ENCODE measurements at places on chromosomes 4 and X.

- no peak for DNase-seq
Measured at GRCh38 chr4:7857238-7857701, 82.4 kb downstream of the AFAP1 start.

DNA sequence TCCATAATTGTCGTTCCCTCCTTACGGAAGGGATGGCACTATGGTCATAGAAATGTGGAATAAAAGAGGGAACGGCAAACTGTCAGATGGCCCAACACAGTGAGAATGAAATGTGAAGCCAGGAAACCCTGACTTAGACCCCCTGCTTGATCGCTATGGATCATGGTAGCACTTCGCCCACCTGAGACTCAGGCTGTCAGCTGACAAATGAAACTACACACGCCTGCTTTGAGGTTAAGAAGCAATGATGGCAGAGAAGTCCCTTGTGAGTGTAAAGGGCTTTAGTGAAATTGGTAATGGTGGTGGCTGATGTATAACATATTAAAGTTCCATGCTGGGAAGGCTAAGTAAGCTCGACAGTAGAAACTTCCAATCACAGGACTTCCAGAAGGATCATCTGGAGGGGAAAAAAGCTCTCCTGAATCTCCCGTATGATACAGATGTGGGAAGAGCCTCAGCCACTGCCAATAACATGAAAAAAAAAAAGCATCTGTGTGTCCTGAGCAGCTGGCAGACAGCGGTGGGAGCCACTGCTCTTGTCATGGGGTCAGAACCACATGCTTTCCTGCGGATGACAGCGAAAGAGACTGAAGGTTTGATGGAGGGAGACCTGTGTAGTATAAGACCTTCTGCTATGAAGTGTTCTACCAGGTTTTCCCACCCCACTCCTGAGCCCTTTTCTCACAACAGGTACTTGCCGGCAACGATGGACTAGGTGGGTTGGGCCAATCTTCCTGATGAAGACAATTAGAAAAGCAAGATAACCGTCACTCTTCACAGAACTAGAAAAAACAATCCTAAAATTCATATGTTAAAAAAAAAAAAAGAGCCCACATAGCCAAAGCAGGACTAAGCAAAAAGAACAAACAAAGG is 107.6 kb downstream of the AFAP1 start:
- no peak for DNase-seq

DNA sequence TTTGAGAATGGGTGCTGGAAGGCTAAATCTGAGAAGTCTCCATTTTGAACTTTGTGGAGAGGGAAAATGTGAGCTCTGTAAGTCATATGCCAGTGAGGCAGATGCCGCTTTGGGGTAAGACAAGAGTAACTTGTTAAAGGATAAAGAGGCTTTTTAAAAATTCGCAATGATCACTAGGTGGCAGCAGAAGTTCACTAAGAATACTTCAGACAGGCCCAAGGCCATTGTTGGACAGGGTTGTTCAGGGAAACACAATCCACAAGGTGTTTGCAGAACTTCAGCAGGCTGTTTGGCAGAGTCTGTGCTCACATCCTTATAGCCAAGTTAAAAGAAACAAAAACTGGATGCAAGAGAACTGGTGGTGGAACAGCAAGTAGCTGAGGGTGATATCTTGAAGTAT is 13.7 kb upstream of the PIGA start:
- no peak for DNase-seq

- DNase-seq, result no peak
Measured at GRCh38 chrX:71671043-71671780, 3.9 kb downstream of the LOC101059915 start.

DNA sequence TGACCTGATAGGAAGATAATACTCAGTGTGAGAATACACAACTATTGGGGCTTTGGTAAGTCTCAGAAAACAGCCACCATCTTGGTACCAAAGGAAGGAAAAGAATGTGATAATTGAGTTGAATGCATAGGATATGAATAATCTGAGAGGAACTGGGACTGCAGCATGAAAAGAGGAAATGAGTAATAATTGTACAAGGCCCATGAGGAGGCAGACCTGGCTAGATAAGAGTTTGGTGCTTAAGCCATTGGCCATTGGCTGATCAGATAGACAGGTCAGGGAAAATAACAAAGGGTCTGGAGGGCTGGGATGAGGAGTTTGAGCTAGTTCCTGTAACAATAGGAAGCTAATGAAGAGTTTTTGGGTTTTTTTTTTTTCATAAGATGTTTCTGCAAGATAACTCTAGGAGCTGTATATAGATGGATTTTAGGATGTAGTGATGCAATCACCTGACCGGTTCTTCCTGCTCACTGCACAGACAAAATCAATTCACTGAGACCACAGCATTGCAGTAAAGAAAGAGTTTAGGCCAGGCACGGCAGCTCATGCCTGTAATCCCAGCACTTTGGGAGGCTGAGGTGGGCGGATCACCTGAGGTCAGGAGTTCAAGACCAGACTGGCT is 5.3 kb upstream of the TRMT2B start:
- no peak for DNase-seq

DNA sequence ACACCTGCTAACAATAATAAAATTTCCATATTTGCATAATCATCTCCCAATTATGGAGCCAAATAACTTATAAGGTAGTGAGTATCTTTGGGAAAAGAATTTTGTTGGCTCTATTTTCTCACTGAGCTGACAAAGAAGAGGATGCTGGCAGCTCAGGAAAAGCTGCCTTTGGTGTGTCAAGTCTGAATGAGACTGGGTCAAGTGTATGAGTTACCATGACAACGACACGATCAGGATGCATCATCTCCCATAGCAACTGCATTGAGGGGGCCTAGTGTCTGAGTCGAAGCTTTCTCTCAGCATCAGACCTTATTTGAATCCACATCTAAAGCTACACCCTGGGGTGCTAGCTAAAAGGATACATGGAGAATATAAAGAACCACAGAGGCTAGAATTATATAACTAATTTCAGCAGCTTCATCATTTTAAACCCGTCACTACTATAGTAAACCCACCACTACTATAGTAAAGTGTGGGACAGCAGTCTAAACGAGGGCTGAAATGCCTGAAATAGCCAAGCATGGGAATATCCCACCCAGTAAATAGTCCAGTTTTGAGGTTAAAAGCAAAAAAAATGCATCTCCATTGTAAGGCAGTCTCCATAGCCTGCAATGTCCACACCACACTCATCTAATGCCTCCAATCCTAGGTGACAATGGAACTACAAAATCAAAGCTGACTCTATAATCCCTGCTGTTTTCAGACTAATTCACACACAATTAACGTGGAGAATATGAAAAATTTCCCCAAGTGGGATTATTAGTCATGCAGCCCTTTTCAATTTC is 16.0 kb downstream of the GSPT2 start:
- DNase-seq, result no peak
